Activated CD4-positive, CD25-positive, alpha-beta regulatory T cell treated with anti-CD3 and anti-CD28 coated beads, Interleukin-2, amount 50 U/mL, for 24 hours (primary cell): ENCODE measurements at places on chromosomes 6 and 20.
A peak's percentile ranks its signal among the peaks of the same experiment; 100 is the strongest.

DNA sequence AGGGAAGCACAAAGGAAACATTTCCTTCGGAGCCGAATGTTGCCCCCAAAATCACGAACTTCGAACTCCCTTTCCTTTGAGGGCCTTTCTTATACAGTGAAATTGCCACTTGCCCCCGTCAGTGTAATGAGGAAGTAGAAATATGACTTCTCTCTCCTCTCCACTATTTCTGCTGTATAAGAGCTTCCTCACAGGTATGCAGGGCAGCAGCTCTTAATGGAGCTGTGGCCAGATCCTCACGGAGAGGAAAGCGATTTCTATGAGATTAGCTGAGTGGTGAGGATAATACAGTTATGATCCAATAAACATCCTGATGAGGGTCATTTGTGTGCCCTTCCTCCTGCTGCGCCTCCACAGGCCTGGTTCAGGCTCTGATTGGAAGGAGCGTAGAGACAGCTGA is 10.8 kb upstream of the CPNE5 start:
- ATAC-seq, result no peak

GRCh38 chr6:66328200-66328599 is 621.2 kb upstream of the EYS start:
- no peak for ATAC-seq

GRCh38 chr6:14509120-14509519 is 391.5 kb downstream of the CD83 start:
- ATAC-seq, result no peak

DNA sequence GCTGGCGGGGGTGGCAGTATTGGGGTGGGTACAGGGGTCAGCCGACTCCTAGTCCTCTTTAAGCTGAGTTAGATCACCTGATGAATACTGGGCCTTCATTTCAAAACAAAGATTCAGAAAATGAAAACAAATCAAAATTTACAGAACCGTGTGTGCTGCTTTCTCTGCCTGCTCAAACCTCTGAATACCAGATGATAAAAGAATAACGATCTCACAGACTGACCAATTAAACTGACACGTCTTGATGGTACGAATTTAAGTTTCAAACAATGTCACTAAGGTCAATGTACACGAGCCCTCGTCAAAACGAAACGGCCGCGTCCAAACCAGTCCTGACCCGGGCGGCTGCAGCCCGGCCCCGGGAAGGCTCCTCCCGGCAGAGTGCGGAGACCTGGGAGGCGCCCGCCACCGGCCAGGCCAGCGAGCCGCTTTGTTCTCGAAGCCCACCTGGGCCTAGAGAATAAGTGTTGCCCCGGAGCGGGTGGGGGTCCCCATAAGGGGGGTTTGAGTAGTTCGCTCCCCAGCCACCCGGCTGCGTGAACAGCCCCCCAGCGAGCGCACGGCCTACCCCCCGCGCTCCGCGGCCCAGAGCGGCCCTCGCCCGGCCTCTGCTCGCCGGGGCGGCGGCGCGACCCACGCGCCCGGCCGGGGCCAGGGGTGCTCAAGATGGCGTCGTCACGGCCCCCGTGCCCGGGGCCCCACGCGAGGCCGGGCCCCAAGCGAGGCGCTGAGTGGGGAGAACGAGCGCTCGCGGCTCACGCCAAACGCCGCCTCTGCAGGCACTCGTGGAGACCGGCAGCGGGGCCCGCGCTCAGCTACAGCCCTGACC is 728 bp downstream of the PSMA7 start:
- ATAC-seq, result peak; percentile 8

- no peak for ATAC-seq
Measured at GRCh38 chr6:132052096-132052495, 100.9 kb upstream of the CCN2 start.

DNA sequence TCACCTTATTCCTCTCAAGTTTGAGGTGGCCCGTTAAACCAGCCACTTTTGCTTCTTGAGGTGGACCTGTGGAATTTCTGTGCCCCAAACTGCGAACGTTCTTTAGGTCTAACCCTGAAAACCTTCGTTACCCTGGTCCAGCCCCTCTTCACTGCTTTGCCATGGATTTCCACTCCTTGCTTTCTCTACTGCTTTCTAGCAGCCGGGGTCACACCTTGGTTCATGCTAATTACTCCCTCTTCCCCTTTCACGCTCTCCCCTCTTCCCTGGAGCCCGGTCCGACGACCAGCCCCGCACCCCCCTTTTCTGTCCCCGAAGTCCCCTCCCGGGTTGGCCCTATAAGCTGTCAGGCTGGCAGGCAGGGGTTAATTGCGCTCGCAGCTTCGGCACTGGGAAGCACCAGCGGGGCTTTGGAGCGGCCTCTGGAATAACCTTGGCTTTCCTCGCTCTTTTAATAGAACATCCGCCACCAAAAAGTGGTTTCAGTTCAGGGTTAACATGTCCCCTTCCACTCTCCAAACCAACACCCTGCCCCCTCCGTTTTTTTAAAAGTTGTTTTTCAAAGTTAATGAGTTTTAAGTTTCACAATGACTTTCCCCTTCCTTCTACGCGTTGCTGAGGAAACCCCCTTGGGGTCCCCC is 1.4 kb upstream of the HIVEP1 start:
- ATAC-seq, result peak; percentile 51

- no peak for ATAC-seq
Measured at GRCh38 chr6:155033021-155033791, 38.1 kb downstream of the TIAM2 start.

DNA sequence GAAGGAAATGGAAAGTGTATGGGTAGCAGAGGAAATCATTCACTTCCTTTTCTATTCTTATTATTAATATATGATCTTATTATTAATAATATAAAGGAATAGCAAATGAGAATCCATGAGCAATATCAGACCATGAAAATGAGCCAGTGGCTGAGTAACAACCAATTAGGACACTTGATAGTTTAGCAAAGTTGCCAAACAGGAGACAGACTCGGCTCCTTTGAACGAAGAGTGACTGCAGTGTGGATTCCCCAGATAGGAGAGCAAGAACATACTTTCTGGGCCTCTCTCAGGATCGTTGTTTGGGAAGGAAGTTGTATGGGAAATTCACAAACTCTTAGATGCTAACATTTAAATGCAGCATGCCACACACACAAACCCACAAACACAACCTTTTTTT is 222.0 kb downstream of the KHDC1L start:
- ATAC-seq, result no peak

- ATAC-seq, result no peak
Measured at GRCh38 chr20:59518881-59519706, 85.2 kb upstream of the PHACTR3 start.

GRCh38 chr6:40972190-40972589 is 66.8 kb downstream of the UNC5CL start:
- no peak for ATAC-seq

GRCh38 chr20:62918147-62918546 is 8.2 kb downstream of the DIDO1 start:
- ATAC-seq, result peak; percentile 72

DNA sequence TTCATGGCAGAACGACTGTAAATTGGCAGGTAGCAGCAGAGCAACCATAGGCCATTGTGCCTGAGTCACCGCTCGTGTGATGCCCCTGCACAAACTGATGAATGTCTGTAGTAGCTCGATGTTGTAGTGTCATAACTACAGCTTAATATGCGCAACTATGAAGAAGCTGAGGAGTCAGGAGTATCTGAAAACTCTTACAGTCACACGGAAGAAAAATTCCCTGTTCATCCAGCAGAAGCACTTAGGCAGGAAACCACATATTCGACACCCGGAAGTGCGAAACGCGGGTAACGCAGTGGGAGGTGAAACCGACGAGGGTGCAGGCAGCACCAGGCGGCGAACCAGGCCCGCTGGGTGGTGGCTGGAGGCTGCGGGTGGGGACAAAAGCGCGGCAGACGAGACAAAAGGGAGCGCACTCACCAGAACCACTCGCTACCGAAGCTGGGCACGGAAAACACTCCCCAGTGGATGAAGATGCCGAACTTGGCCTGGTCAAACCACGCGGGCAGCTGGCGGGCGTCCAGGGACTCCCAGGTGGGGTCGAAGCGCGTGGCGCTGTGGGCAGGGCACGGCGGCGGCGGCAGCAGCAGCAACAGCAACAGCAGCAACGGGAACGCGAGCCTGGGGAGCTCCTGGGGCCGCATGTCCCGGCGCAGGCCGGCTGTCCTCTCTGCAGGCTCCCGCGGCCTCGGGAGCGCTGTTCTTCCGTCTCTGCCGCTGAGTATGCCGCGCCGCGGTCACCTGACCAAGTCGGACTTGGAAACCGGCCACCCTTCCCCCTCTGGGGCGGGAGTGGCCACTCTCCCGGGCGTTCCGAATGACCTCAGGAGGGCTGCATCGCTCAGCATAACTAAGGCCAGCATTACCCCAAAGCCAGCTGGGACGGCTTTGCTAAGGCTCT is at the start of gene FUCA2:
Gene FUCA2, minus strand, starts transcription at position 730 of the 901 bp plus-strand sequence. Its CDS starts 86 bp downstream, at position 644.
- ATAC-seq, result peak; percentile 85

DNA sequence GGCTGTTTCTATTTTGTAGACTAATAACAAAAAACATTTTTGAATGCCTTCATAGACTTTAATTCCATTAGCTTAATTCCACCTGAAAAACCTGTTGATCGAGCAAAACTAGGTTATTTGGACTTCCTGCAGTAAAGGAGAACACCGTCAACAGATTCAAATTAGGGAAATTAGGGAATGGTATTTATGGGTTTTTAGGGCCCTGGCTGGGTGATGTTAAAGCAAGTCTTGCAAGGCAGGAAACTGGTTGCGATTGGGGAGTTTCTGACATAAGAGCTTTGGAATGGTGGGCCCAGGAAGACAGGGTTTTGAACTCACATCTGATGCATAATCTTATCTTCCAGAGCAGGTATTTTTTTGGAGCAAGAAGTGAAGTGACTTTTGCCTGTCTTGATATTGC is 40.1 kb upstream of the TFAP2C start:
- ATAC-seq, result no peak

GRCh38 chr6:148134592-148134991 is 208.0 kb upstream of the SASH1 start:
- ATAC-seq, result no peak

GRCh38 chr6:37011656-37012378 is 6.4 kb downstream of the FGD2 start:
- ATAC-seq, result no peak

GRCh38 chr6:106090001-106090400 is 3.9 kb downstream of the PRDM1 start:
- peak; percentile 26 for ATAC-seq

DNA sequence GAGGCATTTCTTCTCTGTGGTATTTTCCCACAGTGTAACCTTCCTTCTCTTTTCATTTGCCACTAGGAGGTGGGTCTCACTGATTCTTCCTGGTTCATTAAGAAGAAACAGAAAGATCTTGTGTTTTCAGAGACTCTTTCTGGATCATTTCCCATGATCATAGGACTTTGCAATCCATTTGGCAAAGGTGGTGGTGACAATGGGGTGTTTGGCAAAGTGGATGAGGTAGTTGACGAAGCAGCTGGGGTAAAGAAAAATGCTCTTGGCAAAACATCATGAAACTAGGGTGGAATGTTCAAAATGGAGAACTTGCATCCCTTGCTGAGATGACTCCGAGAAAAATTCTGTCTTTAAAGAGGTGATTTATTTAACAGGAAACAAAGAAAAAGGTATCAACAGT is 50.6 kb downstream of the TRAF3IP2 start:
- no peak for ATAC-seq

- ATAC-seq, result no peak
Measured at GRCh38 chr6:15690510-15690909, 27.7 kb upstream of the DTNBP1 start.

DNA sequence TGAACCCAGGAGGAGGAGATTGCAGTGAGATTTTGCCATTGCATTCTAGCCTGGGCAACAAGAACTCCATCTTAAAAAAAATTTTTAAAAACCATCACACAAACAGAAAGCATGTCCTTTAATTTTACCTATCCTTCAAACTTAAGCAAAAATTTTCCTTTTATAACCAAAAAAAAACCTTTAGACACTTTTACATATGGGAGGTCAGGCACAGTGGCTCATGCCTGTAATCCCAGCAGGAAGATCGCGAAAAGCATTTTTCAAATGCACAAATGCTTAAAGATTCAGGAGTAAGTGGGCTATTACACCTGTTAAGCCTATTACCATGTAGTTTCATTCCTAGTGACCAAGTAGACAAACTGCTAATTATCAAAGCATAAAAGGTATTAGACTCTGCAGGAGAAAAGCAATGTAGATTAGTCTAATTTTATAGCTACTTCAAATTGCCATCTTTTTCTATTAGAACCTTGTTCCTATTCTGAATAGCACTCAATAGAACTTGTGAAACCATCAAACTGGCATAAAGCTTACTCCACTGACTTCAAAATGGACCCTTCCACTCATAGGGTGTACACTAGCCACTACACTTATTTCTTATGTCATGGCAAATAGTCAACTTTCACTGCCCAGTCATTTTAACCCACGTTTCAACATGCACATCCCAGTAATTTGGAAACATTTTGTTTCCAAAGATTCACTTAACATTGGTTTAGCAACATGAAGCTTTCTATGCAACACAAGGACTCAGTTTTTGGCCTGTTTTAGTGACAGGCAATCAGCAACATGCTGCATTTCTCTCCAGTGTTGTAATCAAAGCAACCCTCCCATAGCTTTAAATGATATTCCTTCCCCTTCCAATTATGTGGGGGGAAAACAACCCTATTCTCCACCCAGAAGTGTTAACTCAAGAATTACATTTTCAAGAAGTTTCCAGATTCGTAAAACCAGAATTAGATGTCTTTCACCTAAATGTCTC is 4.0 kb downstream of the EEF1A1 start:
- no peak for ATAC-seq

DNA sequence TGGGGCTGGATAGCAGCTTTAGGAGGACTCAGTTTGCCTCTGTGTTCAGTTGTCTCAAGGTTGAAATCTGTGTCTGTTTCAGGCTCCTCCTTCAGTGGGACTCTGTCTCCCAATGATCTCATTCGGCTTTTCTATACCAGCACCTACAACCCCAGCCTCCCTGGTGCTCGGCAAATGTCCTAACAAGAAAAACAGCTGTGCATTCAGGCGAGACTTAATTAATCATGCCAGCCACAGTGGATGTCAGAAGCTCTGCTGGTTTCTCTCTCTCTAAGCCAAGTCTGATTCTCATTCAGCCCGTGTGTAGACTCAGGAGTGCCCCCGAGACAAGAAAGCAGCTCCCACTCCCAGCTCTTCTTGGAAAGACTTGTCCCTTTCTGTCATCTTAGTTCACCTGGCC is 46.8 kb downstream of the SUN5 start:
- no peak for ATAC-seq

DNA sequence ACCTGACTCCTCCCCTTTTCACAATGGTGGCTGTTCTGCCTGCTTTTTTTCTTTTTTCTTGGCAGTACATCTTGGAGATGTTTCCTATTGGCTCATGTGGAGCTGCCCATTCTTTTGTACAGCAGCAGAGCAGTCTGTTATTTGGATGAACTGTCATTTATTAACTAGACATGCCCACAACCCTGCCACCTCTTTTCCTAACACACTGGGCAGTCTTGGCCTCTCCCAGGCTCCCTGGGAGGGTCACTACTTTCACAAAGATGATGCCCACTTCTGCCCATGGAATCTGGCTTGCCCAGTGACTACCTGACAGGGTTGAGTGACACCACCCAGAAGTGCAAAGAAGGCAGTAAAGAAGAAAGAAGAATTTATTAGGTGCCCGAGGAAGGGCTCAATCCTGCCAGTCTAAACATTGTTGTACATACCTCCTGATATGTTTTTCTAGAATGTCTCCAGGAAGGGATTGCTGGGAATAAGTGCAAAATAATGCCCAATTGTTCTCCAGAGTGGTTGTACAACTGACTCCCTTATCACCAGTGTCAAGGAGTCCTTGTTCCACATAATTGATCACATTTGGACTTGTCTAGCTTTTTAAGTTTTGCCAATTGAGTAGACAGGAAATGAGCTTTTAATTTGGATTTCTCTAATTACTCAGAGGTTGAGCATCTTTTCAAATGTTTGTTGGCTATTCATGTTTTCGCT is 19.7 kb upstream of the SCRT2 start:
- ATAC-seq, result no peak
